ENCODE measurements at places on chromosomes 11 and 22. TPM values are rescaled to one million over a fixed set of nuclear protein-coding genes. Genes with fewer than 3 reads are reported as not detected.

- peak overlapping the region; percentile 94 for H3K27ac ChIP-seq
- H3K36me3 ChIP-seq: no peaks in the 10 kb centered on the region
- no peak overlapping the region for H3K4me3 ChIP-seq
- H3K27me3 ChIP-seq: no peaks in the 10 kb centered on the region
- H3K4me1 ChIP-seq: peaks cover 51% of the 10 kb centered on the region
- no peak for DNase-seq
These were observed 21.7 kb downstream of the TEAD1 start for GRCh38 chr11:12695873-12696272.

Gene OTOG
- not detected for total RNA-seq

DNA sequence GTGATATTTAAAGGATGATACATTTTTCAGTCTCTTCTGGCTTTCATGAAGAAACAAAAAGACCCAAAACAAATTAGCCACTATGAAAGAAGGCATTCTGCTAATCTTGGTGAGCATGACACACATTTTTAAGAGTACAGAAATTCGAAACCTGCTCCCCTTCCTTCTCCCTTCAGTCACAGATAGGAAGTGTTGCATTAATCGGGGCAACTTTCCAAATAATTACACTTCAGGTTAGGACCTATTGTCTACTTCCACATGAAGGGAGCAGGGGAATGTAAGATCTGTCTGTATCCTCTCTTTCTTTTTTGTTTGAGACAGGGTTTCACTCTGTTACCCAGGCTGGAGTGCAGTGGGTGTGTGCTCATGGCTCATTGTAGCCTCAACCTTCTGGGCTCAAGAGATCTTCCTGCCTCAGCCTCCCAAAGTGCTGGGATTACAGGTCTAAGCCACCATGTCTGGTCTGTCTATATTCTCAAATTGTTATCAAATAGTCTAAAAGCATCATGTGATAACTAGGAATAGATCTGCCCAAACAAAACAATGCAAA lies 45.8 kb downstream of the NCAM1 start:
- H3K4me1 ChIP-seq: no peaks in the 10 kb centered on the region
- no peak overlapping the region for H3K4me3 ChIP-seq
- DNase-seq: no peak
- H3K27me3 ChIP-seq: no peaks in the 10 kb centered on the region
- H3K36me3 ChIP-seq: no peaks in the 10 kb centered on the region
- H3K27ac ChIP-seq: no peak overlapping the region

DNA sequence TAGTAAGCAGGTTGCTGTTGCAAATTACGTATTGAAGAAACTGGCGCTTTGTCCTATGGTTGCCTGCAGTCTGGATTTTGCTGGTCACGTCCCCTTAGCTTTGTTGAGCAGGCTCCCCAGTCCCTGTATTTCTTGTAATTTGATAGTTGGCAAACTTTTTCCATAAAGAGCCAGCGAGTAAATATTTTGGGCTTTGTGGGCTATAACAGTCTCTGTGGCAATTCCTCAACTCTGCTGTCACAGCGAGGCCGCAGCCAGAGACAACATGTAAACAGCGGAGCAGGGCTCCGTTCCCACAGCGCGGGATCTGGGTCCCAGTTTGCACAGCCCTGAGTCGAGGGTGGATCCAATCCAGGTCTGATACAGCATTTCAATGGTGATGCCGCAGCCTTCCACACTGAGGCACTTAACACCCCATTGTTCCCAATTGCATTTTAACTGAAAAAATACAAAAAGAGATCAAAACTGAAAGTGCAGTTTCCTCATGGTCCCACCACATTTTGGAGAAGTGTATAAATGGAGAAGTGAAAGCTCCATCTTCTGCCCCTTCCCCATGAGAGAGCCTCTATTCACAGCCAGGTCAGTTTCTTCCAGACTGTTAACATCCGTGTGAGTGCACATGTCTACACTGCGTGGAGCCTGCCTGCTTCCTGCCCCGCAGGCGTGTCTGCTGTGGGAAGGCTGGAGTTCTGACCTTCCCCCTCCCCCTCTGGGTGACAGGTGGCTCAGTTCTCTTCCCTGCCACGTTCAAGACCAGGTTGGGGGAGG lies 89.1 kb downstream of the RPS6KA4 start:
- H3K27me3 ChIP-seq: no peaks in the 10 kb centered on the region
- H3K36me3 ChIP-seq: no peaks in the 10 kb centered on the region
- peak overlapping the region; percentile 71 for H3K27ac ChIP-seq
- peak overlapping the region; percentile 70 for H3K4me3 ChIP-seq
- peaks cover 39% of the 10 kb centered on the region for H3K4me1 ChIP-seq

DNA sequence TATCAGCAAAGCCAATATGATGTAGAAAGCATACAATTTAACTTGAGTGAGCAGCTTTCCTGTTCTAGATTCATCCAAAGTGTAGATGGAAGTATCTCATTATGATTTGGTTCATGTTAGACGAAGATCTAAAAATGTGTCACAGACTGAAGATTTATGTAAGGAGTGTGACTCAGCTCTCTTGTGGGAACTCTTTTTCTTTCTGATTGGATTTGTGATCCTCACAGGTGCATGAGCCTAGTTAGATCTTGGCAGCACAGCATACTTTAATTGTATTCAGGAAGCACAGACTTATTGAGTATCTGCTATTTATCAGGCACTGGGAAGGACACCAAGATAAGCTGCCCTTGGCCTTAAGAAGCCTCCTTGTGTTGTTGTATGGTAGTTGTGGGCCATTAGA lies 147.1 kb downstream of the C11orf91 start:
- no peaks in the 10 kb centered on the region for H3K36me3 ChIP-seq
- H3K4me1 ChIP-seq: no peaks in the 10 kb centered on the region
- no peak overlapping the region for H3K27ac ChIP-seq
- no peak for DNase-seq
- no peaks in the 10 kb centered on the region for H3K27me3 ChIP-seq

- no peak overlapping the region for H3K4me3 ChIP-seq
- H3K27ac ChIP-seq: no peak overlapping the region
- DNase-seq: no peak
- H3K27me3 ChIP-seq: no peaks in the 10 kb centered on the region
These were observed 21.4 kb downstream of the KIF18A start for GRCh38 chr11:28086569-28086968.

DNA sequence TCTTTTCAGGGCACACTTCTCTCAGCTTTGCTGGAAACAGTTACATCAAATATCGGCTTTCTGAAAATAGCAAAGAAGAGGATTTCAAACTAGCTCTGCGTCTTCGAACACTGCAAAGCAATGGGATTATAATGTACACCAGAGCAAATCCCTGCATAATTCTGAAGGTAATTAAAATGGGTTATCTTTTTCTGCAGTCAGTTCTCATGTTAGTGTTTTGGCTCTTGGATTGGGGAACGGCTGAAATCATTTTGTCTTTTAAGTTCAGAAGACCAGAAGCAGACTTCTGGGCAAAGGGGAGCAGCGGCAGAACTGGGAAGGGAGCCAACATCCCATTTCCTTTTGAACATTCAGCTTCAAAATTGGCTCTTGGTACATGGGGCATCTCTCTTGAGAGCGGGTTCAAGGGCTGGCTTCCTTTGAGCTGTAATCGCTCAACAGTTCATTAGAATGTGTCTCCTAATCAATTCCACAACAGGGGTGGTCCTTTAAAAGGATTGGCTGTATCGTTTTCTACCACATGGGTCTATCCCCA lies 110.2 kb upstream of the MTNR1B start:
- no peak overlapping the region for H3K4me3 ChIP-seq
- H3K4me1 ChIP-seq: peaks cover 42% of the 10 kb centered on the region
- H3K27me3 ChIP-seq: no peaks in the 10 kb centered on the region
- H3K27ac ChIP-seq: no peak overlapping the region
- no peak for DNase-seq

Gene RIBC2
- total RNA-seq: not detected

GRCh38 chr22:21904250-21904789 lies 36.9 kb upstream of the MAPK1 start:
- DNase-seq: no peak
- no peaks in the 10 kb centered on the region for H3K27me3 ChIP-seq
- H3K4me3 ChIP-seq: no peak overlapping the region

GRCh38 chr11:112760396-112761059 lies 200.7 kb upstream of the NCAM1 start:
- no peaks in the 10 kb centered on the region for H3K27me3 ChIP-seq
- H3K27ac ChIP-seq: no peak overlapping the region
- no peak for DNase-seq
- peaks cover 51% of the 10 kb centered on the region for H3K4me1 ChIP-seq

GRCh38 chr22:20520093-20520511 lies 12.7 kb downstream of the MED15 start:
- no peak overlapping the region for H3K27ac ChIP-seq
- H3K27me3 ChIP-seq: no peaks in the 10 kb centered on the region
- peaks cover 16% of the 10 kb centered on the region for H3K4me1 ChIP-seq
- no peaks in the 10 kb centered on the region for H3K36me3 ChIP-seq

GRCh38 chr22:16974298-16975084 lies 33.5 kb downstream of the GAB4 start:
- DNase-seq: no peak
- H3K27ac ChIP-seq: no peak overlapping the region
- no peaks in the 10 kb centered on the region for H3K27me3 ChIP-seq
- H3K4me1 ChIP-seq: no peaks in the 10 kb centered on the region

- peaks cover 31% of the 10 kb centered on the region for H3K4me1 ChIP-seq
- H3K4me3 ChIP-seq: no peak overlapping the region
- no peak overlapping the region for H3K27ac ChIP-seq
- no peak for DNase-seq
- H3K27me3 ChIP-seq: no peaks in the 10 kb centered on the region
These were observed 51.4 kb upstream of the ANO1 start for GRCh38 chr11:70026726-70027125.

Gene MMP3
- total RNA-seq: 8.9 TPM

DNA sequence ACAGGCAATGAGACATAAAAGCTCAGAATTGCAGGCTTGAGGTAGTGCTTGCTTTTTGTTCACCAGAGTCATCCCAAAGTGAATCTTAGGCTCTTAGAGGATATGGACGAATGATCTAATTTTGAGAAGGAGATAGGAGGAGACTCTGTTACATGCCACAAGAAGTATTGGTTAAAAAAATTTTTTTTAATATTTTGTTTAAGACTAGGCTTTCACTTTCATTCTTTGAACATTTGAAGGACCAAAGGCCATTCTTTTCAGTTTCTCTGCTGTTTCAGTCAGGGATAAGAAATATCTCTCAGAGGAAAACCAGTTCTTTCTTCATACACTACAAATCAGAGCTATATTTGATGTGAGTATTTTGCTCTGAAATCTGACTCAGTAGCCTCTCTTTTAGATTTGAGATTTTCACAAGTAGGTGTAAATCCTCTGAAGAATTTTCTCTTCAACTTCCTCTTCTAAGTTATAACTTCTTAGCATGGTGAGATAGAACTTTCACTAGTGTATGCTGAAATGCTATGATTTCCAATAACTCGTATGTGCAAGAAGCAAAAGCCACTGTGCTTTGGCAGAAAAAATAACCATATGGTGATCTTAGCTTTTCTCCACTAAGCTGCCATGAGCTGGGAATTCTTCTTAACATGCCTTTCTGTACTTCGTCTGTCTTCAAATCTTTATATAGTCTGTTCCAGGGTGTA lies 24.1 kb upstream of the FAM181B start:
- peaks cover 5% of the 10 kb centered on the region for H3K4me1 ChIP-seq
- no peak overlapping the region for H3K27ac ChIP-seq

Gene OR8H1
- total RNA-seq: not detected

DNA sequence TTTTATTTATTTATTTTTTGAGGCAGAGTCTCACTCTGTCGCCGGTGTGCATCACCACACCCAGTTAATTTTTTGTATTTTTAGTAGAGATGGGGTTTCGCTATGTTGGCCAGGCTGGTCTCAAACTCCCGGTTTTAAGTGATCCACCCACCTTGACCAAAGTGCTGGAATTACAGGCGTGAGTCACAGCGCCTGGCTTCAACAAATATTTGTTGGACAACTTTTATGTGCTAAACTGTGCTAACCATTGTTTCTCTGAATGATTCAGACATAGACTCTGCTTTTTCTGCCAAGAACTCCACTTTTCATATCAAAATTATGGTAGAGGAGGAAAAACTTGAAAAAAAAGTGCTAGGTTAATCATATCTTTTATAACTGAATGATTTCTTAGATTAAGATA lies 36.3 kb downstream of the MMP7 start:
- no peak overlapping the region for H3K4me3 ChIP-seq
- no peaks in the 10 kb centered on the region for H3K27me3 ChIP-seq
- H3K27ac ChIP-seq: no peak overlapping the region
- H3K36me3 ChIP-seq: no peaks in the 10 kb centered on the region

Gene OR6T1
- total RNA-seq: not detected

GRCh38 chr22:41699264-41700107 lies at the start of gene MEI1:
MEI1 (plus strand) TSS chr22:41699503; CDS start chr22:41699539, 36 bp downstream.
- no peaks in the 10 kb centered on the region for H3K36me3 ChIP-seq
- peak; percentile 28 for DNase-seq
- no peaks in the 10 kb centered on the region for H3K27me3 ChIP-seq
- no peak within 1 kb of the TSS for H3K27ac ChIP-seq
- peak within 1 kb of the TSS; percentile 55 for H3K4me3 ChIP-seq

DNA sequence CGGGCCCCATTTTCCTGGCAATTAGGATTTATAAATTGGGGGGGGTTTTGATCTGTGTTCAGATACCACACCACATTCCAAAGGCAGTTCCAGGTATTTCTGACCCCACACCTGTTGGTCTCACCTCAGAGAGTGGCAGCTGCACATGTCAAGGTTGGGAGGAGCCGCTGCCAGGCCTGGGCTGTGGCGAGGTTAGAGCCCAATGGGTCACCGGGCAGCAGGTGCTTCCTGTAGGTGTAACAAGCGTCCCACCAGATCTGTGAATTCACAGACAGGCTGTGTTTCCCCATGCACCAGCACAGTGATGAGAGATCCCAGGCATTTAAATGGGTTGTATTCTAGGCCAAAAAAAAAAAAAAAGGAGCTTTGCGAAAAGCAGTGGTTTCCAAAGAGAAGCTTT lies 58.6 kb downstream of the CABIN1 start:
- H3K27me3 ChIP-seq: no peaks in the 10 kb centered on the region
- no peak overlapping the region for H3K27ac ChIP-seq
- H3K4me3 ChIP-seq: no peak overlapping the region
- peaks cover 38% of the 10 kb centered on the region for H3K36me3 ChIP-seq

Gene DERL3
- 3.0 TPM for total RNA-seq

Gene OR5T1
- total RNA-seq: not detected

DNA sequence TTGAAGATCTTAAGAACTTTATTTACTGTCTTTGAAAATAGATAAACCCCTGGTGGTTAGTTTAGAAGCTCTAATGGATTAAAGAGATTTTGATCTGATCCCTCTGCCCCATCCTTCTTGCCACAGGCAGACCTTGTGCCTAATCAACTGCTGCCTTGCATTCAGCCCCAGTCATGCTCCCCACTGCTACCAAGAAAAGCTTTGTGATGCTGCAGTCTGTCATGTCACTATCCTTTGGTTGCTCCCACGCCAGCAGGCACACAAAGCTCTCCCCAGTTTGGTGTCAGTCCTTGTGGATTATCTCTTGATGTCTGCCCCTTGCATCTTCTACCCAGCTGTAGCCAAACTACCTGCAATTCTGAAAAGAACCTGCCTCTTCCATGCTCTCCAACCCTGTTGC lies 112.2 kb downstream of the MTNR1B start:
- no peak overlapping the region for H3K4me3 ChIP-seq
- no peak overlapping the region for H3K27ac ChIP-seq
- no peaks in the 10 kb centered on the region for H3K4me1 ChIP-seq
- H3K27me3 ChIP-seq: no peaks in the 10 kb centered on the region
- no peaks in the 10 kb centered on the region for H3K36me3 ChIP-seq

DNA sequence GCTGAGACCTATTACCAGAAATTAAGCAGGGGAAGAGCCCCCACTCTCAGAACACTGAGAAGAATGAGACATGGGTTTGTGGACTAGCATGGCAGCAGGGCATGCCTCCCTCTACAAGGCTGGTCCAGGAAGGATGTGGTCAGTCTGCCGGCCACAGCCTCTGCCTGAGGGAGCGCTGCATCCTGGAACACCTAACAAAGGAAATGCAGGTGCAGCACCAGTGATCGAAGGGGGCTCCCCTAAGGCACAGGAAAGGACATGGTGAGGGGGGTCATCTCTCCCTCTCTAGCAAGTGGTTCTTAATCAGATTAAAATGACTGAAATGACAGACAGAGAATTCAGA lies 40.6 kb upstream of the ARL14EP start:
- DNase-seq: no peak
- no peaks in the 10 kb centered on the region for H3K4me1 ChIP-seq
- H3K4me3 ChIP-seq: no peak overlapping the region
- no peak overlapping the region for H3K27ac ChIP-seq
- no peaks in the 10 kb centered on the region for H3K36me3 ChIP-seq

Data from thoracic aorta (tissue), 2 donors.